ENCODE measurements at places on chromosomes 11 and 22.

DNA sequence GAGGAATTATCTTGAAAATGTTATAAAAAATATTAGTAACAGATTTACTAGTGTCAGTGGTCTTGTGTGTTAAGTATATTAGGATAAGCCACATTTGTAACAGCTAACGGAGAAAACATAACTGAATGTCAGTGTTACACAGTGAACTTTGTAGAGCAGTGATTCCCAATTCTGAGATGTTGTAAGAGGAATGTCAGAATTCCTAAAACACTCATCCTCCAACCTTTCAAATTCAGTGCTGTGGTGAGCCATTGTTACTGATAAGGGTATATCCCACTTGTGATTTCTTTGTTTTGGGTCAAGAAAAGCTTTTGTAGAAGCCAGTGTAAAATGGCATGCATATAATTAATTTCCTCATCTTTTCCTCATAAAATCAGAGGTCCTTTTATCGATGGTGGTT lies 61.9 kb downstream of the ARHGEF12 start:
- DNase-seq, result no peak

GRCh38 chr22:23743303-23743705 lies 7.6 kb downstream of the ZNF70 start:
- DNase-seq, result no peak

DNA sequence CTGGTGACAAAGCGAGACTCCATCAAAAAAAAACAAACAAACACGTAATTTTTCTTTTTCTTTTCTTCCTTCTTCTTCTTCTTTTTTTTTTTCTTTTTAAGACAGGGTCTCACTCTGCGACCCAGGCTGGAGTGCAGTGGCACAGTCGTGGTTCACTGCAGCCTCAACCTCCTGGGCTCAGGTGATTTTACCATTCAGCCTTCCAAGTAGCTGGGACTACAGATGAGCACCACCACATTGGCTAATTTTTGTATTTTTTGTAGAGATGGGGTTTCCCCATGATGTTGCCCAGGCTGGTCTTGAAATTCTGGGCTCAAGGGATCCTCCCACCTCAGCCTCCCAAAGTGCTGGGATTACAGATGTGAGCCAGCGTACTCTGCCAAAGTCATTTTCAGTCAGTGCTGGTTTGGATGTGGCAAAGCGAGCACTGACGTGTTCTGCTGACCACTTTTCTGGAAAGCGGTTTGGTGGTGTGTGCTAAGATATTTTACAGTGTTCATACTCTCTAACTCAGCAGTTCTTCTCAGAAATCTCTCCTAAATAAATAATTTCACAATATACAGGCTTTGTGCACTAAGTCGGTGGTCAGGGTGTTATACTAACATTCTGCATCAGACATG lies 10.7 kb downstream of the FAM118A start:
- DNase-seq, result peak; percentile 91

- no peak for DNase-seq
Observed at GRCh38 chr11:62141111-62142042, 17.6 kb downstream of the INCENP start.

- DNase-seq, result peak; percentile 35
Observed at GRCh38 chr22:28051787-28052356, 132.8 kb upstream of the PITPNB start.

DNA sequence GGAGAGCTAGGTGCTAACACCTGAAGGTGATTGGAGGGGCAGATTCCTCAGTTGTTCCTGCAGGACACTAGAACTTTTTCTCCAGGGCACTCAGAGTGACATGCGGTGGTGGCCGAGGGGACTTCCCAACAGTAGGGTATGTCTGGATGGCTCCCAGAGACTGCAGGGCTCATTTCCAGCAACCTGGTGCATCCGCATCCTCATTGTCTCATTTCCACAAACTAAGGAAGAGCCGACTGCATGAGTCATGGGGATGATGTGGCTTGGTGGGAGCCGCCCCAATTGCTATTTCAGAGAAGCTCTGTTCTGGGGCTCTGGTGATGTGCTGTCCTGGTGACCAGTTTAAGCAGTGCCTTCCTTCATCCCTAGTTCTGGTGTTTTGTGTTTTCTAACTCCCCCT lies 2.8 kb upstream of the ROBO4 start:
- DNase-seq, result peak; percentile 68

GRCh38 chr22:45889093-45889538 lies 87.8 kb downstream of the WNT7B start:
- DNase-seq, result no peak

- no peak for DNase-seq
Observed at GRCh38 chr22:35509451-35509850, 31.2 kb upstream of the RASD2 start.

DNA sequence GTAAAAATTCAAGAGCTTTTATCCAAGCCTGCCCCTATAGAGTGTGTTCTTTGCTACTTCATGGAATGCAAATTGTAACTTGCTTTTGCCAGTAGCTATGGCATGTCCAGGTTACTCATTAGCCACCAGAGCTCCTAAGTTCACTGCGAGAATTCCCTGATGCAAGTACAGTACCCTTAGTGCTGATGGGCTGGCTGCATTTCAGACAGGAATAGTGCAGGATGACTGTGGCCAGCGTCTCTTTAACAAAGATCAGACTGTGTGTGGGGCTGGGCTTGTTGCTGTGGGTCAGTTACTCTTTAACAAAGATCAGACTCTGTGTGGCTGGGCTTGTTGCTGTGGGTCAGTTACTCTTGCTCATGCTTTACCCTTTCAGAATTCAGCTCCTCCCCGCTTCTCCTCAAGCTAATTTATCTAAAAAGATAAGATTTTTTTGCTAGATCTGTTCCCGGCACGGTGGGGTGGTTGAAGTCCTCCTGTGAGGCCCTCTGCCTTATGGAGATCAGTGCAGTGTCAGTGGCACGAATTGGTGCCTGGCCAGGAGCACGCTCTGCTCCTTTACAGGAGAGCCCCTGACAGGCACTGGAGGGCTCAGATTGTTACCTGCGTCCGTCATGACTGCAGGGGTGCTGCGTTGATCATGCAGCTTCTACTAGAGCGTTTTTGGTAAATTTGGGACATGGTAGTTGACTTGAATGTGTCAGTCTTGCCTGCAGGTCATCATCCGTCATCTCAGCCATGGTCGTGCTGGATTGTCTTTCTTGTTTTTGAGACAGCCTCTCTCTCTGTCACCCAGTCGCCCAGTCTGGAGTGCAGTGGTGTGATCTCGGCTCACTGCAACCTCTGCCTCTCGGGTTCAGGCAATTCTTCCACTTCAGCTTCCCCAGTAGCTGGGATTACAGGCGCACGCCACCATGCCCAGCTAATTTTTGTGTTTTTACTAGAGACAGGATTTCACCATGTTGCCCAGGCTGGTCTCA lies 27.0 kb downstream of the AP2A2 start:
- no peak for DNase-seq

GRCh38 chr22:44406341-44407170 lies 91.5 kb downstream of the RTL6 start:
- no peak for DNase-seq

DNA sequence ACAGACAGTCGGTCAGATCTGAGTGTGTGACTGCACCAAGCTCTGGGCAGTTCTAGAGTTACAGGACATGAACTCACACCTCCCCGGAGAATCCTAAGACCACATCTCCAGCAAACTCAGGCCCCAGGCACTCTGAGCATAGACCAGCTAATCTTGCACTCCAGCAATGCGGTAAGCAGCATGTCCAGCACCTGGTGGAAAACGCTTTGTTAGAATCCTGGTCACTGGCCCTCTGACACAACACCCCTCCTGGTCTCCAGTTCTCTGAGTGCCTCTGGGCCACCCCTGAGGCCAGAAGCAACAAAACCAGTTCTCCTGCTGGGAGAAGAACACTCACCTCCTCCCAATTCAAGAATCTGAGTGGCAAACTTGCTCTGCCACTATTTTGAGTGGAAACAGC lies 82.7 kb upstream of the TMEM45B start:
- DNase-seq, result no peak

GRCh38 chr11:77542296-77542695 lies 47.5 kb upstream of the AQP11 start:
- DNase-seq, result peak; percentile 70

DNA sequence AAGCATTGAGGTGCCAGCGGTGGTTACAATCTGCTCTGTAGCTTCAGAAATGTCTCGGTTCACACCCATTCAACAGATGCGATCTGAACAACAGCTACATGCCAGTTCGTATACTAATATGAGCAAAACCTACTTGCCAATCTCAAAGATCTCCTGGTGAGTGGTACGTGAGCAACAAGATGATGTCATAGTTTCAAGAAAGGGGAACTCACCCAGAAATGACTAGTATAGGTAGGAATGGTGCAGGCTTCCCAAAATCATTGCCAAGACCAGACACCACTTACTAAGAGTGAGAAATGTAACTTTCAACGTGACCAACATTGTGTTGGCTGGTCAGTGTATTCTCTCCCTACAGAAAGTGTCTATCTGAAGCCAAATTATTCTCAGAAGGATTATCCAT lies 31.1 kb downstream of the OR6Q1 start:
- peak; percentile 54 for DNase-seq

DNA sequence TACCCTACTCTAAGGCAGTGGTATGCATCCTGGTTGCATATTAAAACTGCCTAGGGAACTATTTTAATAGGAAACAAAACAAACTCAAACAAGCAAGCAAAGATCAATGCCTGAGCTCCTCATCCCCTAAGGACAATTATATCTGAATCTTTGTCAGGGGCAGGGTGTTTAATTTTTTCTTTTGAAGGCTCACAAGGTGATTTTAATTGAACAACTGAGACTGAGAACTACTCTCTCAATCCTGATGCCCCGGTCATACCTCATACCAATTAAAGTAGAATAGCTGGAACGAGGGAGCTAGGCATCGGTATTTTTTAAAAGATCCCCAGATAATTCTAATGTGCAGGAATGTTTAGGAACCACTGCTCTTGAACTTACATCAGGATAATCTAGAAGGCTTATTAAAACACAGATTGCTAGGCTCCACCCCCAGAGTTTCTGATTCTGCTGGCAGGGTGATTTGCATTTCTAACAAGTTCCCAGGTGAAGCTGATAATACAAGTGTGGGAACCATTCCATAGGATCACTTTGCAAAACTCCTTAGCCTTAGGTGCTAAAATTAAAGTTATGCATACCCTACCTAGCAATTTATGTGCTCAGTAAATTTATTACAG lies 416.5 kb downstream of the GUCY1A2 start:
- DNase-seq, result no peak

DNA sequence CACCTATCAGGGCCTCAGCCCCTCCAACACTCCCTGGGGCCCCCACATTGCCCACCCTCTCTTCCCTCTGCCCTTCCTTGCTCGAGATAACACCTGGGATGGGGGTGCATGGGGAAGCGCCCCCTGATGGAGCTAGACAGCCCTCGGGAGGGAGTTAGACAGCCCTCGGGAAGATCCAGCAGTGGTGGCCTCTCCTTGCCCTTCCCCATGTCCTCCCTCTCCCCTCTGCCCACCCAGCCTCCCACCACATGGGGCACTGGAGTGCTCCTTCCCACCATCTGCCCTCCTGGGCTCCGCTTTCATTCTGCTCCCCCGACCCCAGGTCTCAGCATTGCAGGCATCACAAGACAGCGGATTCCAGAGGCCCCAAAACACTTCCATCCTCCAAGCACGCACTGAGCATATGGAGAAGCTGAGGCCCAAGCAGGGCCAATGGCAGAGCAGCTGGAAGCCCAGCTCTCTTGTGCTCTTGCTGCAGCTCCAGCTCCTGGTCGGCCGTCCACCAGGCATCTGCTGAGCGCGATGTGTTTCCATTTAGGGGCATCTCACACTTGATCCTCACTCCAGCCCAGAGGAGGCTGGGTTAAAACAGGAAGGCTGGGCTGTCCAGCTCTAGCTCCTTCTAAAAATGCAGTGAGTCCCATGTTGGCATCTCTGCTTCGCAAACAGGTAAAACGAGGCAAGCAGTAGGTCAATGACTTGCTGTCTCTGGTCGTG lies 65.6 kb downstream of the IGLL1 start:
- DNase-seq, result no peak

DNA sequence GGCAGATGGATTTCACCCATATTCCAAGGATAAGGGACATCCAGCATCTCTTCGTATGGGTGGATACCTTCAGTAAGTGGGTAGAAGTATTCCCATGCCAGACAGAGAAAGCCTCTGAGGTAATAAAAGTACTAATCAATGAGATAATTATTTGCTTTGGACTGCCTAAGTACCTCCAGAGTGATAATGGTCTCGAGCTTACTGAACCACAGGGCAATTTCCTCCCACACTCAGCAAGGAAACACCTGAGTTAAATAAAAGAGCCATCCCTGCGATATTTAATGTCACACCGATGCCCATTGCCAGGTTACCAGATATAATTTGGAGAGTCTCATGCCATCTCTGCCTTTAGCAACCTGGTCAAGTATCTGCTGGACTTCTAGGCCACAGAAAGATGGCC lies 70.6 kb upstream of the MPEG1 start:
- no peak for DNase-seq

GRCh38 chr22:24697621-24698082 lies 76.9 kb downstream of the PIWIL3 start:
- DNase-seq, result no peak

- no peak for DNase-seq
Observed at GRCh38 chr11:69721745-69722144, 17.9 kb upstream of the FGF19 start.

- DNase-seq, result no peak
Observed at GRCh38 chr11:94186342-94187203, 57.9 kb downstream of the PANX1 start.

GRCh38 chr11:19187833-19188258 lies 13.9 kb downstream of the CSRP3 start:
- no peak for DNase-seq

DNA sequence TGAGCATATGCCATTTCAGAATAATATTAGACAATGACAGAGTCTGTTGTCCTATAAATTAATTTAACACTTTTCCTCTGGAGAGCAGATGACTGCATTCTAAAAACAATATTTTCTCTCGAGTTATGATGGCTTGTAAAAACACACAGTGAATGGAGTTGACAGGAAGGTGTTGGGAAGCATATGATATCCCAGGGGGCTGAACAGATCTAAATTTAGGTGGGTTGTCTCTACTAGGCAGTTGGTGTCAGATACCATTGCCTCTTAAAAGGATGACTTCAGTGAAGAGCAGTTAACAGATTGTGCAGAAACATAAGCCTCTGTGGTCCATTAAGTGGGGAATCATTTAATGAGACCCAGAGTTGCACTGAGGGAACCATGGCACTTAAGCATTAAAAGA lies 30.7 kb downstream of the SVIP start:
- DNase-seq, result no peak

DNA sequence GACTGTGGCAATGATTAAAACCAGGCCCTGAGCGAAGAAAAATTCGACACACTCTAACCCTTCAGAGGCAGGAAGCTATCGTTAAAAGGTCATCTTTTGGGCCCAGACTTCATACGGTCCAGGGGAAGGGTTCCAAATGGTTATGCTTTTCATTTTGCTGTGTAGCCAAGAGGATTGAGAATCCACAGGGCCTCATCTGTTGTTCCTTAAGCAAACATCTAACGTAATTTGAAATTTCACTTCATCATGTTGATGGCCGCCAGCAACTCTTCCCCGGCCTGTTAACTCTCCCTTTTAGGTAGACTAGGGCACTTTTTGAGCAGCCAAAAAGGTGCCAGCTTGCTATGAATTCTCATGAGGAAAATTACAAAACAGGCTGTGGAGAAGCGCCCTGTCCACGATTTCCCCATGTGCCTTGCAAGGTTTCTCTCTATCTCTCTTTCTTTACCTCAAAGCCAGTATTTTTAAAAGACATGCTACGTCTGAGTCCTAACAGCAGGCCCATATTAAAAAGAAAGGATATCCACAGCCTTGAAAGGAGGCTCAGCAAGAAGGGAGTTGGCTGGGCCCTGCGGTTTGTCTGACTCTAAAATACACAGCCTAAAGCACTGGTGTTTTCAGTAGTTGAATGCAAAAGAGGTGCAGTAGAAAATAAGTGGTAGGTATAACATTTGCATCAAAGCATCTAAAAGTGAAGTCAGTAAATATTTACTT lies 356.3 kb upstream of the NARS2 start:
- DNase-seq, result no peak
